Activated T-helper 1 cell treated with anti-CD3 and anti-CD28 coated beads, Interleukin-12 subunit alpha, Interleukin-12 subunit beta, Interleukin-2, Interleukin-4 antibody, amounts not matched to agents 30 ng/mL and 10 ng/mL and 1 ng/mL, durations not matched to agents 14 hours and 24 hours and 36 hours (primary cell): ENCODE measurements at places on chromosomes 7 and 10. TPM values are rescaled to one million over a fixed set of nuclear protein-coding genes. Genes with fewer than 3 reads are reported as not detected.

The MACC1 gene
- not detected in 2 replicates for total RNA-seq

- no peak for DNase-seq
Measured at GRCh38 chr7:158633055-158633956, 45.7 kb upstream of the PTPRN2 start.

DNA sequence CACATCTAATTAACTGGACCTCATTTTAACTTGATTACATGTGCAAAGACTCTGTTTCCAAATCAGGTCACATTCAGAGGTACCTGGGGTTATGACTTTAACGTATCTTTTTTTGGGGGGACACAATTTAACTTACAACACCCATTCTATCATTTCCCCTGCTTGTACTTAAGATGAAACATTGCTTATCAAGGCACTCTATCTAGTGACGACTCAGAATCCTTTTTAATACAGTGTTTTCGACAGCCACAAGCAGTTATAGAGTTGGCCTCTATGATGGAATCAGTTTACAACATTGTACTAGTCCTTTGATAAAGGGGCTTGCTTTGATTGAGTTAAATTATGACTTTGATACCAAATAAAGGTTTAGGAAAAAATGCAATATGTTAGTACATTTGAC is 22.7 kb downstream of the BBS9 start:
- DNase-seq: no peak

- DNase-seq: no peak
Measured at GRCh38 chr10:1348773-1349050, 292.5 kb downstream of the WDR37 start.

DNA sequence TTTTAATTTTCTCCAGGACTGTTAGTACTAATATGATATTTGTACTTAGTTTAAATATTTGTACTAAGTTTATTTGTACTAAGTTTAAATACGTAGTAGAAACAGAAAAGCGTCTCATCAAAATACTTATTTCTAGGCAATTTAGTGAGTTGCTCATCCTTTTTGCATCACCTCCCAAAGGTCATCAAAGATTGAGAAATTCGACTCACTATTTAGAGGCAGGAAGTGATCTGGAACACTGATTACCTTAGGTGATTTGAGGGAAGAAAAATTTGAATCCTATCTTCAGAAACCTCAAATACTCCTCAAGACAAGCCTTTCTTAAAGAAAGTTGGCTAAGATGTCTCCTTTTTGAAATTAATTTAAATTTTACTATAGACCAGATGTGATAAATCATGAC is 14.5 kb downstream of the WNT16 start:
- no peak for DNase-seq

DNA sequence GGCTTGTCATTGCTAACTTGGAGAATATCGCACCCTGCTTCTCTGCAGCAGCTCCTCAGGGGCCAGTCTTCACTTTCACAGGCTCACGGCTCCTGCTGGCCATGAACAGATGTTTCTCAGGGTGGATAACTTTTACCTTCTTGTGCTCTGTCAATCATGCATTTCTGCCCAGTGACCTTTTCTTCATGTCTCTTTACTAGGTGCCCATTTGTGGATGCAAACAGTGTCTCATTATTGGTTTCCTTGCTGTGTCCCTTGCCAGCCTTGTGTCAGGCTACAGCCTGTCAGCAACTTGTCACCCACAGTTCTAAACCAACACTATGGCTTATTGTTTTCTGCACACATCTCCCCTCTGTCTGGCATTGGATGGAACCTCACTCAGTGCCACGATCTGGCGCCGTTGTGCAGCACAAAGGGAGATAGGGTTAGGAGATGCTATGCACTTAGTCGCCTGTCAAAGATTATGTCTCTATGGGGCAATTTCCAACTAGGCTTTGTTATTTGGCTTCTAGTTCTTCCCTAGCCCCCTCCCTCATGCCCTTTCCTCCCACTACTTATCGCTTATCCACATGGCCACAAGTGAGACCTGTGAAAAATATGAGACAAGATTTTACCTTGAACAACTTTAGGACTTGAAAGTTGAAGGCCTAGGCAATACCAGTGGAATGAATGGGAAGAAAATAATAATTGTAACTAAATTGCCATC is 45.7 kb upstream of the NXPH1 start:
- DNase-seq: no peak

DNA sequence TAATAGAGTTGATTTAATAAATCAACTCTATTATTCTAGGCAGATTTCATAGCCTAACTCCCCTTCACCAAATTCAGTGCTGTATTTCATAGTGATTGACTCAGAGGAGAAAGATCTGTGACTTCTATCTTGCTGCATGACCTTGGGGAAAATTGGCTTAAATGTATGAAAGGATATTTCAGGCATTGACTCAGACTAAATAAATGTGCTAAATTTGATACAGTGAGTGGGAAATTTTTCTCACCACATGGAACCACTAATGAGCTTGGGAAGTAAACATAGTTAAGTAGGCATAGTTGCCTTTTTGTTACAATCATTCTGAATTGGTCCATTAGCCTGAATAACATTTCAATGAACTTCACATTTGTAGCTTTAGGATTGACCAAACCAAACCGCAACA is 89.0 kb upstream of the PRPS1L1 start:
- no peak for DNase-seq
